ENCODE measurements at places on chromosomes 7 and 10.

GRCh38 chr7:158816271-158816670 is 13.0 kb downstream of the ESYT2 start:
- no peak for DNase-seq

DNA sequence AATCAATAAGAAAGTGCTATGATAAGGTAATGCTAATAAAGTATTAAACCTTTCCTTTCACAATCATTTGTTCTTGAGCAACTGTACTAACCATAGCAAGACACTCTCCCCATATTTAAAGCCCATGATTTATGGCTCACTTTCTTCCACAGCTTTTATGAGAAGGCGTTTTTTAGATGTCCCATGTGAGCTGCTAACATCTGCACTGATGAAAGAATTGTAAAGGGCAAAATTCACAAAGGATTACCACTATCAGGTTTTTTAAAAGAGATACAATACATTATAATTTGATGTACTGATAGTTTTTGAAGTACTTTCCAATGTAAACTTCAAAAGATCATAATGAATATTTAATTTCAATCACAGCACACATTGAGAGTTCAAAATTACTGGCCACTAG is 75.7 kb downstream of the RNLS start:
- DNase-seq: no peak

DNA sequence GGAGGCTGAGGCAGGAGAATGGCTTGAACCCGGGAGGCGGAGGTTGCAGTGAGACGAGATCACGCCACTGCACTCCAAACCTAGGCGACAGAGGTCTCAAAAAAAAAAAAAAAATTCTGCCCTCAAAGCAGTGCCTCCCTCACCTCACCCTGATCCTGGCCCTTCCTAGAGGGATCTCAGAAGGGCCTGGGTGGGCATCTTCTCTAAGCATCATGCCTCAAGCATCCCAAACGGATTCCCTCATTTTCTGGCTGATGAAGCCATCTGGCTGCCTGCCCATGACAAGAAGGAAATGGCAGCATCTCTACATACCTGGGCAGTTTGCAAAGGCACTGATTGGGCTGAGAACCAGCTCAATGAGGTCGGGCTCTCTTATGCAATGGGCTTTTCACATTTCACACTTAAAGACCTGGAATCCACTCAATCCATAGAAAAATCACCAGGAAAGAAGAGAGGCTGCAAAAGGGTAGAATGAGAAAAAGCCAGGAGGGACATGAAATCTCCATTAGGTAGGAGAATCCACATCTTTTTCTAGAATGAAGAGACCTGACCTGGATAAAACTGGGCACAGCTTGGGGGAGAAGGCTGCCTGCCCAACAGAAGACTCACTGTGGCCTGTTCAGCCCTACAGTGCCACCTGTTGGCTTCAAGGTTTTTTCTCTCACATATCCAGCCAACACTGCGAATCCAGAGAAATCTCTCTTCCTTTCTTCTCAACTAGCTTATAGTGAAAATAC is 48.1 kb downstream of the PDLIM1 start:
- DNase-seq: peak; percentile 67

DNA sequence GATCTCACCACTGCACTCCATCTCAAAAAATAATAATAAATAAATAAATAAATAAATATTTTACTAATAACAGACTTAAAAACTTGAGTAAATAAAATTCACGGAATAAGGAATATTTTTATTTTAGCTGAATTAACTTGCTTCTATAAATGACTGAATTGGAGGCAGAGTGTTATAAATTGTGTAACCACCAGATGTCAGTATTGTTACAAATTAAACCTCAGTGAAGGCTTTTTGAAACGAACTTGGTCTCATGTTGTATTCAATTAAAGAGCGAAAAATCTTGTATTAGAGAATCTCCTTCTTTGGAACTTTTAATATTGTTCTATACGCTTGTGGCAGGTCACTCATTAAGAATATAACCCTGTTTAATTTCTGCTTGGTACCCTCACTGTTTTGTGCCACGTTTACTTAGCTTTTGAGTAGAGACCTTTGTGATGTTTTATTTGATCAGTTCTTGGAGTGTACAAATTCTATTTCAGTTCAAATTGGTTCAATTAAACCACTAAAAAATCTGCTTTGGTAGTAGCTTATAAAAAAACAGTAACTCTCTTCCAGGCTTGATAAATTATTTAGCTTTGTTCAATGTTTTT is 45.6 kb upstream of the SCIN start:
- DNase-seq: no peak

DNA sequence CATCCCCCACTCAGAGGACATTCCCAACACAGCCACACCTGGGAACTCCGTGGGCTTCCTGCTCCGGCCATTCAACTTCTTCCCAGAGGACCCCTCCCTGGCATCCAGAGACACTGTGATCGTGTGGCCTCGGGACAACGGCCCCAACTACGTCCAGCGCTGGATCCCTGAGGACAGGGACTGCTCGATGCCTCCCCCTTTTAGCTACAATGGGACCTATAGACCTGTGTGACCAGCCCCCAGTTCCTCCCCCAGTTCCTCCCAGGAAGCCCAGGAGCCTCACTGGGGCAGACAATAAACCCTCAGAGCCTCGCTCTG is 8.6 kb downstream of the AOC1 start:
- DNase-seq: no peak

- DNase-seq: peak; percentile 43
These were observed 1.2 kb downstream of the AGAP3 start for GRCh38 chr7:151087245-151088018.

DNA sequence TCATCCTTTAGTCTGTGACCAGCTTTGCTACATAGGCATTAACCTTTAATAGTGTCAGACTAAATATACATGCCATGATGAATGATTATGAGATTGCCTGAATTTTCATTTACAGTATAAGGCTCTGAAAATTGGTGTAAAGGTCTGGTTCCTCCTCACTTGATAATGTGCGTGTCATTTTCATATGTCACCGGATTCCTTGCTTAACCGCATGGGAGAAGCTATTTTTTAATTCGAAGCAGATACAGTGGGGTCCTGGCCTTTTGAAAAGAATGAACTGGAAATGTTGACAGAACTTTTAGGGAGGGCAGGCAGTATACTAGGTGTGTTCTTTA is 192.4 kb upstream of the SH2B2 start:
- DNase-seq: no peak

- no peak for DNase-seq
These were observed 9.0 kb downstream of the ADRA2A start for GRCh38 chr10:111085690-111086353.

GRCh38 chr10:78844960-78845607 is 223.7 kb upstream of the ZMIZ1 start:
- no peak for DNase-seq

Measured in activated naive CD4-positive, alpha-beta T cell treated with anti-CD3 and anti-CD28 coated beads for 36 hours (primary cell).